ENCODE measurements at places on chromosomes 2 and 18.
A peak's percentile ranks its signal among the peaks of the same experiment; 100 is the strongest.

GRCh38 chr2:241777170-241777685 is 606 bp downstream of the GAL3ST2 start:
- no peak for DNase-seq

GRCh38 chr18:11981192-11981542 is at the start of gene IMPA2:
TSS of gene IMPA2 (plus strand) at chr18:11981507. CDS start at chr18:11981670, 163 bp downstream.
- DNase-seq, result no peak

- no peak for DNase-seq
Measured at GRCh38 chr2:1730015-1730927, 14.0 kb downstream of the PXDN start.

DNA sequence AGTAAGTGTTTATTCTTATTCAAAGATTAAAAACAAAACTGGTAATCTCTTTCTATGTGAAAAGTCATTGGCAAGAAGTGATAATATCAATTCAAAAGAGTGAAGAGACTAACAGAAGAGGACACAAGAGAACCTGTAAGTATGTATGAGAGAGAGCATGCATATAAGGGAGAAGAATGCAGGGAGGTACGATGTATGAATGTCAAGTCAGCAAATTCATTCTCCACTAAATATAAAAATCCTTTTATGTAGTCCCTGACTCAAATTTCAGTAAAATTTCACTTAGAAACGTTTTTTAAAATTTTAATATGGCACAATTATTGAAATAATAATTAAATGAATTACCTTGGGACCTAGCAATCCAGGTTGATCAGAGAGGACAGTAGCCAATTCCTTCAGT is 55.3 kb downstream of the NCKAP1 start:
- DNase-seq, result no peak

DNA sequence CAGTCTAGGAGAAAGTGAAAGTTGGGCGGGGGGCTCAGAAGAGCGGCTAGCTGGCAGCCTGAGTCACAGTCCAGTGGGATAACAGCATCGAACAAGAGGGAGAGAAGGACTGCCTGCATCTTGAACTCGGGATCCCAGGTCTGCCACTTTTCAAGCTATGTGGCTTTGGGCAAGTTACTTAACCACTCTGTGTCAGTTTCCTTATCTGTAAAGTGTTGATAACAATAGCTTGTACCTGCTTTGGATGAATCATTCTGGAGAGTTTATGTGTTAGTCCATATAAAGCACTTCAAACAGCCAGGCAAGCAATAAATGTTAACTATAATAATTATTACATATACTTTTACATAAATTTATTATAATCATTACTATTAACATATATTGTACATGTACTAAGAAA is 4.6 kb downstream of the DYSF start:
- DNase-seq, result no peak

- DNase-seq, result no peak
Measured at GRCh38 chr2:54503192-54503591, 47.1 kb downstream of the SPTBN1 start.

- no peak for DNase-seq
Measured at GRCh38 chr2:201425952-201426351, 25.3 kb downstream of the TRAK2 start.

DNA sequence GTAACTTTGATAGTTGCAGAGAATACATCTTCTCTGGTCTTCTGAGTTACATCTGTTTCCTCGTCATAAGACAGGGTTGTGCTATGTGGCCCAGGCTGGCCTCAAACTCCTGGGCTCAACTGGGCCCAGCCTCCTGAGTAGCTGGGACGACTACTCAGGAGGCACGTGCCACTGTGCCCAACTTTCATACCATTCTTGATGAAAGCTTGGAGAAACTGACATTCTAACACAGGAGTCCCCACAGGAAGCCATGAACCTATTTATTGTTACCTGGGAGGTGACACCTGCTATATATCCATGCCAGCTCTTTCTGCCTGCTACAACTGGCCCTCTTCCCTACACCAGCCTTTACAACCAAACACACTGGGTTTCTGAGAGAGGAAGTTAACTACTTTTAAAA is 19.1 kb downstream of the EIF2AK3 start:
- DNase-seq, result no peak

- DNase-seq, result no peak
Measured at GRCh38 chr2:12603781-12604295, 112.9 kb upstream of the TRIB2 start.

DNA sequence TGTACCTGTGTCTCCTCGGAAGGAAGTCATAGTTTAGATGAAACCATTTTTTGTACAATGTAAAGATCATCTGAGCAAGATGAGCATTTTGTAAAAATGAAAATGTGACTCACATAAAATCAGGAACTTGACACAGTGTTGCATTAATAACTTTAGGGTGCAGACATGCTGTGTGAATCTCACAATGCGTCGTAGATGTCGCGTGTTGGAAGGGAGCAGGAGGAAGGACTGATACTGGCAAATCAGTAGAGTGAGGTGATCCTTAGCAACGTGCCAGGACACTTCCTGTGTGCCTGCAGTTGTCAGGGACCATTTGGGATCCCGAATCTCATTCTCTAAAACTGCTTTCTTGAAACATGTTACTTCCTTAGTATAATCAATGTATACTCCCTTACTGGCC is 103.1 kb downstream of the SH3BP4 start:
- no peak for DNase-seq

DNA sequence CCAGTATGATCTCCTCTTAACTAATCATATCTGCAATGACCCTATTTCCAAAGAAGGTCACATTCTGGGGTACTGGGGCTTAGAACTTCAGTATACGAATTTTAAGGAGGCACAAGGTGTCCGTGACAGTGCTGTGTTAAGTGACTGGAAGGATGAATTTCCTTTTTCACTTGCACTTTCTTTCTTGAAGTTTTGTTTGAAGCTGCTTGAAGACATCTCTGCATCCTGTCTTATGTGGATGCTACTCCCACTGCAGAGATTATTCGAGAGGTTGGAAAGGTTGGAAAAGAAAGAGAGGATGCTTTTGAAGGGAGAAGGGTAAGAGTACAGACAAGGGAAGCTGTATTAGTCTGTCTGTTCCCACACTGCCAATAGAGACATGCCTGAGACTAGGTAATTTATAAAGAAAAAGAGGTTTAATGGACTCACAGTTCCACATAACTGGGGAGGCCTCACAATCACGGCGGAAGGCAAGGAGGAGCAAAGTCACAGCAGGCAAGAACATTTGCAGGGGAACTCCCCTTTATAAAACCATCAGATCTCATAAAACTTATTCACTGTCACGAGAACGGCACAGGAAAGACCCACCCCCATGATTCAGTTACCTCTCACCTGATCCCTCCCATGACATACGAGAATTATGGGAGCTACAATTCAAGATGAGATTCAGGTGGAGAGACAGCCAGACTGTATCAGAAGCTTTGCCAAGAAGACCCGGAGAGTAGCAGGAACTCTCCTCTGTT is 3.6 kb upstream of the RNF144A start:
- no peak for DNase-seq

DNA sequence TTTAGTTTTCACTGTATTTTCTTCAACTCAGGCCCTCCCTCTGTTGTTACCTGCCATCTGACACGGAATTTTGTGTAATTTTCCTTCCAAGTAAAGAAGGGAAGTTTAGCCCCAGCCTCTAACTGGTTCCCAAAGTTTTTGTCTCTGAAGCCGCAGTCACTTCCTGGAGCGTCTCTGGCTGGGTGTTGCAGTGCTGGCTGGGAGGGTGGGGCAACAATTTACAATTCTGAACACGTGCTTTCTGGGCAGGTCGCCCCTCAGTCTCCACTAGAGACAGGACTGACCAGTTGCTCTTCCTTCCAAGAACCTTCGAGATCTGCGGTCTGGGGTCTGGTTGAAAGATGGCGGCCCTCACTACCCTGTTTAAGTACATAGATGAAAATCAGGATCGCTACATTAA is 3.5 kb downstream of the CNDP2 start:
- DNase-seq, result peak; percentile 75

DNA sequence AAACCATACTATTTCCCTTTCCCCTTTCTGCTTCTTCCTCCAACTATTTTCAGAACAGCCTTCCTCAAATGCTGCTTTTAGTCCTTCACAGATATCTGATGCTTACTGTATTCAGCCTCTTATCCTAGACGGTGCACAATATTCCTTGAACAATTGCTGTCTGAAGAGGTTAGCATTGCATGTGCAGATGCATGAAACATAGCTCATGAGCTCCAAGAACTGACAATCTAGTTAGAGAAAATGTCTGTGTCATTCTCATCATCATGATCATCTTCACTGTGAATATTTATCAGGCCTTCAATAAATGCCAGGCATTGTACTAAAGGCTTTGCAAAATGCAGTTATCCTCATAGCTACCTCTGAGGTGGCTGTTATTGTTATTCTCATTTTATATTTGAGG is 190.7 kb downstream of the DNER start:
- DNase-seq, result no peak

DNA sequence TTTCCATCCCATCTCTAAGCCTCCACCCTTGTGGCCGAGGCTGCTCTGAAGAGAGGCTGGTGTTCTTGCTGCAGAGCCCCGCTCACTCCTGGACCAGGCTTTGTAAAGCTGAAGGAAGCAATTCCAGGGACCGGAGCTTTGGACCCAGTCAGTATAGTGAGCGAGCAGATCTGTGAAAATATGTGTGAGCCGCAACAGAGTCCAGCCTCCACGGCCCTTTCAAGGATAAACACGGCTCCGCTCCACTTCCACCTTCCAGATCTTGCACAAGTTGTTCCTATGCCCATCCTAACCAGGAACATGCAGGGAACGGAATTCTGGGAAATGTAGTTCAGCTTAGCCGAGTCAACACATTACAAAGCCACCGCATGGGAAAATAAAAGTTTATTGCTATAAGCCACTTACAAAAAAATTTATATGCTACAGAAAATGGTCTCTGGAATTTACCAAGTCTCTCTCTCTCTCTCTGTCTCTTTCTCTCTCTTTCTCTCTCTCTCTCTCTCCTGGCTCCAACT is 151.7 kb upstream of the ZNF521 start:
- DNase-seq, result peak; percentile 74

DNA sequence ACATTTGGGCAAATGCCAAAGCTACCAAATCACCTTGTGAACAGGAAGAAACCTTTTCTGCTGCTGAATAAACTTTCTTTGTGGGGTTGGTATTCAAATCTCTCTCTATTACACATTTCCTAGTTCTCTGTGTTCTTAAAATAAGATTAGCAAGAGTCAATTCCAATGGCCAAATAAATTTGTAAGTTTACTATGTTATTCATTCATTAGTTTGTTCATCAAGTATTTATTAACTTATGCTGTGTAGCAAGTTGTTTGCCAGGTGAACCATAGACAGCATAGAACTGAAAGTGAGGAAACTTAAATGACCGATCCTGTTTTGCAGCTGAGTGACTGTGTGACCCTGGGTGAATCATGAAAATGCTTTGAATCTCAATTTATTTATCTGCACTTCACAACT is 37.7 kb upstream of the FSHR start:
- DNase-seq, result no peak

- no peak for DNase-seq
Measured at GRCh38 chr2:27069961-27070618, 1.4 kb downstream of the OST4 start.

Data from Right ventricle myocardium inferior (tissue), 1 donor.